CMK (cell line): ENCODE measurements at places on chromosomes 1 and 21.

GRCh38 chr21:41622831-41623548, 115.0 kb upstream of the TMPRSS2 start:
- DNase-seq: no peak

- no peak for DNase-seq
Measured at GRCh38 chr1:180863158-180863775, 49.4 kb upstream of the KIAA1614 start.

DNA sequence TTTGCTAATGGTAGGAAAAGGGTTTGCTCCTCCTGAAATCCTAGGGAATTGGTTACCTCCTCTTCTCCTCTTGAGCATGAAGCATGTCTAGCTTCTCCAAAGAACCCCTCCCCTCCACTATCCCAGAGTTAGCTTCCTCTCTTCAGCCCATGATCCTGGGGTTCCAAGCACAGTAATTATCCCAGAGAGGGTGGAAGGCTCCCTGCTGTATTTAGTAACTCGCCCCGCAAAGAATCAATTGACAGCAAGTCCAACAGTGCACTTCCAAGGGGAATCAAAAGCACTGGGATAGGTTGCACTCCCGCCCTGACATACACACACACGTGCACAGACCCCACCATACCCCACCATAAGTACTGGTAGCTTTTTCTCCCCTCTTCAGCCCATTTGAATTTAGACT, 3.1 kb downstream of the S100A8 start:
- no peak for DNase-seq

- no peak for DNase-seq
Measured at GRCh38 chr21:43187715-43188114, 18.9 kb downstream of the CRYAA start.

DNA sequence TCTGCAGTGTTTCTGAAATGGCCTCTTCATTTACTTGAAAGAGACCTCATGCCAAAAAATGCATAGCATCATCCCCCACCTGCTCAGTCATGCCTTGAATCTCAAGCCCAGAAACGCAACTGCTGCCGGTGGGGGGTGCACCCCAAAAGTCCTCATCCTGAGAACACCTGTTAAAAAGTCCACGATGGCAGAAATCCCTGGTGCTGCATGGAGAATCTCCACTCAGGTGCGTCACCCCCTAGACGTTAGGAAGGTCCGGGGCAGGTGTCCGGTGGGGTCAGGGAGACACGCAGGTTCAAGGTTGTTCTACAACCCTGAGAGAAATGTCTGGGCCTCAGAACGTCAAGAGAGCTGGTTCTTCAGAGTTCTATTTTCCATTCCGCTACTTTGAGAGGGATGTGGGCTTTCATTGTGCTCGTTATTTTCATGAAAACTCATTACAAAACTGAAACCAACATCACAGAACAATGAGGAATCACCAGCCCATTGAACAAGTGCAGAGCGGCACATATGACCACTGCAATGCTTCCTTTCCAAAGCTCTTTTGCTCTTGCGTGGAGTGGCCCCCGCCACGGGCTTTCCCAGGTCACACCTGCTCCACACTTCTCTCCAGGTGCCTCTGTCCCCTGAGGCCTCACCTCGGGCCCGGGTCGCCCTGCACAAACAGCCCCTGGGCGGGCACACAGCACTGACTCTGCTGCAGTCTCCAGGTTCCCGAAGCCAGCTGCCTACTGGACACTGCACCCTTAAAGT, 201.9 kb downstream of the TOMM20 start:
- DNase-seq: no peak

- no peak for DNase-seq
Measured at GRCh38 chr1:147652306-147652705, 18.0 kb downstream of the ACP6 start.

GRCh38 chr1:153202006-153202405, 1.2 kb upstream of the LELP1 start:
- DNase-seq: no peak

GRCh38 chr1:205368478-205368877, 11.8 kb upstream of the KLHDC8A start:
- no peak for DNase-seq

DNA sequence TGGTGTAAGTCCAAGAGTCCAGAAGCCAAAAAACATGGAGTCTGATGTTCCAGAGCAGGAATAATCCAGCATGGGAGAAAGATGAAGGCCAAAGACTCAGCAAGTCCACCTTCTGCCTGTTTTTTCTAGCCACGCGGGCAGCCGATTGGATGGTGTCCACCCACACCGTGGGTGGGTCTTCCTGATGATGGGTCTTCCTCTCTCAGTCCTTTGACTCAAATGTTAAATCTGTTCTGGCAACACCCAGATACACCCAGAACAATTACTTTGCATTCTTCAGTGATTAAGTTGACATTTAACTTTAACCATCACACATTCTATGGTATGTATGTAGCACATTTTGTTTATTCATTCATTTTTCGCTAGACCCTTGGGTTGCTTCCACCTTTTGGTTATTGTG, 944.4 kb downstream of the PLA2G4A start:
- no peak for DNase-seq

GRCh38 chr1:226360106-226360746, 47.7 kb downstream of the PARP1 start:
- no peak for DNase-seq

DNA sequence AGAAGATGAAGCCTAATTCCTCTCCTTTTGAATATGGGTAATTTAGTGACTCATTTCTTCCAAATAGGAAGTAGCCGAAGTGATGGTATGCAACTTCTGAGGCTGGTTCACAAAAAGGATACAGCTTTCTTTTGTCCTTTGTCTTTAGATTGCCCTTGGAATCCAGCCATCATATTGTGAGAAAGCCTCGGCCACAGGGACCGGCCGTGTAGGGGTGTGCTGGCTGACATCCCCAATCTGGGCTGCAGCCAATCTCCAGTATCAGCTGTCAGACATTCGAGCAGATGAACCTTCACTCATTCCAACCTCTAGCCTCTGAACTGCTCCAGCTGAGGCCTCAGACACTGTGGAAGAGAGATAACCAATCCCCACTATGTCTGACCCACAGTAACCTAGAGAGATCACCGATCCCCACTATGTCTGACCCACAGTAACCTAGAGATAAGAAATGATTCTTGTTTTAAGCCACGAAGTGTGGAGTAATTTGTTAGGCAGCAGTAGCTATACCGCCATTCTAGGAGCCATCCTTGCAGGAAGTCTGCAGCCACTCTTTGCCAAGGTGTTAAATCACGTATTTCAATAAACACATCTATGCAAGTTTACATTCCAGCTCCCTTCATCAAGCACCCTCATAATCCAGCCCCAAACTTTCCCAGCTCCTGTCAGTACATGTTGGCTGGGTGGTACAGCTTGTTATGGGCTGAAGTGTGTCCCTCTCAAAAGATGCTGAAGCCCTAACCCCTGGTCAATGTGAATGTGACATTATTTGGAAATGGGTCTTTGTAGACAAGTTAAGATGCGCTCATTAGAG, 2.9 kb upstream of the DIP2A start:
- peak; percentile 56 for DNase-seq

DNA sequence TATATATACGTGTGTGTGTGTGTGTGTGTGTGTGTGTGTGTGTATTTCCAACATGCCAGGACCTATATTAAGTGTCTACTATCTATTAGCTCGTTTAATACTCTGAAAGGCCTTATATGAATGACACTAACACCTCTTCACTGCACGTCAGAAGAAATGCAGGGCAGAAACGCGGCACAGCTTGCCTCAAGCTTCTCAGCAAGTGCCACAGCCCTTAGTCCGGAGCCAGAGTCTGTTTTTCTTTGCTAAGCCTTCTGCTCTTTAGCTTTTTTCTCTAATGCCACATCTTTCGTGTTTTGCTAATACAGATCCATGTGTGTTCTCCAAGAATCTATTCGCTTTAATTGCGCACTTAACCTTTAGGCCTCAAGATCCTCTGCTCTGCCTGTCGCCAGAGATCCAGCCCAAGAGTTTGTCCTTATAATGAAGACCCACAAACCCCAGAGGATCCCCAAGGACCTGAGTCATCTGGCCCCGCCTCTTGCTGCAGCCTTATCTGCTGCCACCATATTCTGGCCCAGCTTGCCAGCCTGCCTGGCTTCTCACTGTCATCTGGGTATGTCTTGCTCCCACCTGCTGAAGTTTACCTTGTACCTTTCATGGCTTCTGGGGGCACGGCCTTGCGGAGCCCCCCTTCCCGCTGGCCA, 2.0 kb upstream of the TRIM58 start:
- peak; percentile 73 for DNase-seq

GRCh38 chr1:51867479-51868232, 10.9 kb downstream of the NRDC start:
- no peak for DNase-seq

- no peak for DNase-seq
Measured at GRCh38 chr1:177355575-177355974, 184.8 kb downstream of the BRINP2 start.

DNA sequence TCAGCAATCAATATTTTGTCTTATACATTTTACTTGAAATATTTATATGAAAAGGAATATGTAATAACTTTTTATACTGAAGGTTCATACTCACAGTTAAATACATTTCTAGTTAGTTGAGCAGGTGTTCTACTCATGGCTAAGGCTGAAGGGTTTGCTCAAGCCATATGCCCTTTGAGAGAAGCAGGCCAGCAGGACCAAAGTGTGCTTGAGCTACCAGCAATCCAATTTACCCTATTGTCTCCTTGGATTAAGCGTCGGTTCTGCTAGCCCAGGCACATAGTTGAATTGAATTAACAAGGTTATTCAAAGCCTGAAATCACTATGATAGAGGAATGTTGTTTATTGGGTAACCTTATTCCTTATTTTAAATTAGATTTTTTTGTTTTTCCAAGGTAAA, 151.5 kb upstream of the BACE2 start:
- no peak for DNase-seq

GRCh38 chr21:34878940-34879339, 170.2 kb downstream of the RUNX1 start:
- no peak for DNase-seq

DNA sequence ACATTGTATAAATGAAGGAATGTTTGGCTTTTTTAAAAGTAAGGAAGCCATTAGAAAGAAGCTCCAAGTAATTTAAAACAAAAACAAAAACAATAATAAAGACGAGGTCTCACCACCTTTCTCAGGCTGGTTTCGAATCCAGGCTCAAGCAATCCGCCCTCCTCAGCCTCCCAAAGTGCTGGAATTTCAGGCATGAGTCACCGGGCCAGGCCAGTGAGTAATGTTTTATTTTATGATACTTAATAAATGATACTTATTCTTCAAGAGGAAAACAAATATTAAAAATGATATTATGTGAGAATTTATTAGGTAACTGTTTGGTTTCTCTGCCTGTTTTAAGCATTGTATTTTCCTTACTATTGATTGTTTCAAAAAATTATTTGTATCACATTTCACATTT, 201.4 kb upstream of the BRINP3 start:
- DNase-seq: no peak

DNA sequence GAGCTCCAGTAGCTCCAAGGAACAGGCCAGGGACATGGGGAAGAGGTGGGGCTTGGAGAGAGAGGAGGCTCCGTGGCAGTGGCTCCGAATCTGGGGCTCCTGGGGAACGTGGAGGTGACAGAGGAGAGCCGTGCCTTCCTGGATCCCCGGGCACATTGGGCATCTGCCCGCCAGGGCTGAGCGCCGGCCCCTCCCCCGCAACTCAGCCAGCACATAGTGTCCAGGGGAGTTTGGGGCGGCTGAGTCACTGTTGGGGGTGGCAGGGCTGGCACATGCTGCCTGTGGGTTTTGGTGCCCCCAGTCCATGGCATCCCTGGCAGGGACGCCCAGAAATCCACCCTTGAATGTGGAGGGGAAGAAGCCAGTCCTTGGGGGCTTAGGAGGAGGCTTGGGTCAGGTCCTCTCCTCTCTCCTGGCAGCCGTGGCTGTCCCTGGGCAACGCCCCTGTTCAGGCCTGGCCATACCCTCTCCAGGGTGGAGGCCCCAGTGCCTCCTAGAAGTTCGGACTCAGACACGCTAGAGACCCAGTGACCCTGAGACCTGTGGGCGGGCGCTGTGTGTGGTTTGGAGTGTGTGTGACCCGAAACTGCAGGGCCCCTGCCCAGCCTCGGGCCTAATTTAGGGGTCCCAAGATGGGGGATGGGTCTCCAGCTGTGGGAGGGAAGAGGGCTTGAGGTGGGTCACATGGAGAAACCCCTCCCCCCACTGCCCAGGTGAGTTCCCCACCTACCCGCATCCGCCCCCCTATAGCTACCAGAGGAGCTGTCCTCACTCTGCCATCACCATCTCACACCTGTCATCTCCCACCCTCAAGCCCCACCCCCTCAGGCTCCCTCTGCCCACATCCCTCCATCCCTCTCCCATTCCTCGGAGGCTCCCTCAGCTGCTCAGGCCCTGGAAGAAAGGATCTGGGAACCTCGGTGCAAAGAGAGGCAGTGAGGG, 1.6 kb downstream of the HSPB7 start:
- DNase-seq: no peak

- DNase-seq: no peak
Measured at GRCh38 chr1:2981981-2982614, 39.2 kb upstream of the ACTRT2 start.

DNA sequence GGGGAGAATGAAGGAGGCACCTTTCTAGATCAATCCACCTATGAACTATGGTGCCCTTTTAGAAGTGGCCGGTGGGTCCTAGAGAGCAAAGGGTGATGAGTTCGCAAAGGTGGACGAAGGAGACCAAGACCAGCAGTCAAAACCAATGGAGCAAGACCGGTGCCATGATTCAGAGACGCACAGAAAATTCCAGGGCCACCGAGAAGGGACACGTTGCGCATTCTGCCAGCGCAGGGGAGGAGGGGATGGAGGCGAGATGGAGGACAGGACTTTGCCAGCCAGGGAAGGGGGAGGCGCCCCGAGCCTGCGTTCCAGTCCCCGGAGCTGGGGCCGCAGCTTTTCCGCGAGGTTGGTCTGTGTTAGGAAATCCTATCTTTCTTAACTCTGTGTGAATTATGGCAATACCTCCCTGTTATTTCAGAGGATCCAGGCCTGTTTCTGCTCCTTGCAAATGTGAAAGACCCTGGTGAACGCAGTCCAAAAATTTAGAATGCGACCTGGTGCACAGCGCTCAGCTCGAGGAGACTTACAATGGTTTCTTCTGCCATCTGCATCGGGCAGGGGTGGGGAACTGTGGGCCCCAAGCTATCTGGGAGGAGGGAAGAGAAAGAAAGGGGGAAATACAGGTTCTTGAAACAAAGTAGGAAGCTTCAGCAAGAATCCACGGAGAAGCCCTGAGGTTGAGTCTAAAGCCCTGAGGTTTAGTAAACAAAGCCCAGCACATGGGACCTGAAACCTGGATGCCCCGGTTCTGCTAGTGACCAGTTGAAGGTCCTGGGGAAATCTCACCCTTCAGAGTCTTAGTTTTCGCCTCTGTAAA, 129.4 kb downstream of the MRPS6 start:
- DNase-seq: no peak

DNA sequence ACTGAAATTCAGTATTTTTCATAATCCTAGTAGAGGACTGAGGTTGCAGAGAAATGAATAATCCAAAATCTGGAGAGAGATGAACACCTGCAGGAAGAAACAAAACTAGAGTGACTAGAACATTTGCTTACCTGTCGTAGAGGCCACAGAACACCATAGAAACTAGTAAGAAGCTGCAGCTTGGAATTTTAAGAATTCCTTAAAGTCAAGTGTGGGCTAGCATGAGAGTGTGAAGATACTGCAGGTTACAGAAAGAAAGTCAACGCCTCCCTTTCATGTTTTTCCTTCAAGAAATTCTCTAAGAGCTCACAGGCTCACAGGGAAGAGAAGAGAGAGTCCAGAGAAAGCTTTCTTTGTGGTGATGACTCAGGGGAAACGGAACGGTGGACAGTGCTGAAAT, 633.7 kb downstream of the LRRIQ3 start:
- no peak for DNase-seq

GRCh38 chr1:9573723-9574122, 15.0 kb upstream of the TMEM201 start:
- no peak for DNase-seq

- DNase-seq: no peak
Measured at GRCh38 chr21:14259747-14260146, 43.8 kb downstream of the RBM11 start.
